ENCODE measurements at places on chromosomes 5 and 9.

- DNase-seq: no peak
Observed at GRCh38 chr5:10601246-10602030, 37.6 kb downstream of the ANKRD33B start.

DNA sequence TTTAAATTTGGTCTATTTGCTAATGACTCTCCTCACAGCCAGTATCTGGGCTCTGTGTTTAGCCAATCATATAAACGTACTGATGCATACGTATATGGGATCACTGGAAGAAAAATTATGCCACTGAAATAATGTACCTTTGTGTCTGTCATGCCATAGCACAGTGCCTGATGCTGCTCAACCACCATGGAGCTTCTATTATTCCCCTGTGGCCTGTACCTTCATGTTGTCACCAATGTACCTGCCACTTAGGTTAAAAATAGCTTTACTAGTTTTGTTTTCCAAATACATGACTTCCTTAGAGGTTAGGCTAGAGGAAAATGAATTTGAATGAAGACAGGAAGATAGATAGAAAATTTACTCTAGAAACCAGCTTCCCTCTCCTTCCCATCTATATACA, 34.6 kb downstream of the HACD4 start:
- no peak for DNase-seq

GRCh38 chr9:135601988-135602387, 37.4 kb downstream of the GLT6D1 start:
- peak; percentile 56 for DNase-seq

DNA sequence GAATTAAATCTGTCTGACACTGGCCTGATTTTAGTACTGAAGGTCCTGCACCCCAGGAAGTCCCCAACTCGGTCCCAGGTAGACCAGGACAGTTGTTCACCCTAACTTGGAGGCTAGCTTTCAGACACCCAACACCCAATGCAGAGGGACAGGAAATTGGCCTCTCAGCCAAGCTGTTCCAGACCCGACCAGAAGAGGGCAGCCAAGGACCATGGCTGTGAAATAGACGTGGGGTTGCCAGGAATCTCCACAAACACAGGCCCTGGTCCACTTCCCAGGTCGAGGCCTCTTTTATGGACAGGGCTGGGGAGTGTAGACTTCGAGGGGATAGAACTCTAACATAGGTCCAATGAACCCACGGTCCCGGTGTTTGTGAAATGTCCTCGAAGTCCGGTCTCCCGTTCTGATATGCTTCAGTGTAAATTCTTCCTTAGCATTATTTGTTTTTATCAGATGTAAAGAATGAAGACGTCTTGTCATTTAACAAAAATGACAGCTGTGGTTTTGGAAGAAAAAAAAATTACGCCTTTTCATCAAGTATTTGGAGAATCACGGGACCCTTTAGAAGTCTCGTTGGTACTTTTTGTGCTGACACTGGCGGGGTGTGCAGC, 260.3 kb upstream of the ADAMTS16 start:
- DNase-seq: peak; percentile 77

DNA sequence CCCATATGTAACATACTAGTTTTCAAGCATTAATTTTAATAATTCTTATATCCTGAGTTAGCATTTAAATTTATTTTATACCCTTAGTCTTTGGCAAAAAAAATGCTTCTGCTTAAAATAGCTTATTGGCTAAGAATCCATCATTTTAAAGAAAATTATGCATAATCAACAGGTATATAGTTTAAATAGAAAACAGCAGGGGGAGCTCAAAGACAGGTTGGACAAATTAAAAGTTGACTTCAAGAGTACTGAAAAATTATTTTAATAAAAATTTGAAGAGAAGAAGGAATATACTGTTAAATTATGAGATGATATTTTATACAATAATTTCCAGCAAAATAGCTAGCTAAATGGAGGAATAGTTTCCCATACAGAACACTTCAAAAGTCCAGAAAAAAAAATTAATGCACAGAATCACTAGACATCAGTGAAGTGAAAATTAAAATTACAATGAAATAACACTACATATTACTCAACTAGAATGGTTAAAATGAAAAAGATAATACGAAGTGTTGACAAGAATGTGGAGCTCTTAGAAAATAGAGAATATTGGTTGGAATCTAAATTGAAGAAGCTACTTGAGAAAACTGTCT, 387.1 kb downstream of the PDE4D start:
- DNase-seq: peak; percentile 38

DNA sequence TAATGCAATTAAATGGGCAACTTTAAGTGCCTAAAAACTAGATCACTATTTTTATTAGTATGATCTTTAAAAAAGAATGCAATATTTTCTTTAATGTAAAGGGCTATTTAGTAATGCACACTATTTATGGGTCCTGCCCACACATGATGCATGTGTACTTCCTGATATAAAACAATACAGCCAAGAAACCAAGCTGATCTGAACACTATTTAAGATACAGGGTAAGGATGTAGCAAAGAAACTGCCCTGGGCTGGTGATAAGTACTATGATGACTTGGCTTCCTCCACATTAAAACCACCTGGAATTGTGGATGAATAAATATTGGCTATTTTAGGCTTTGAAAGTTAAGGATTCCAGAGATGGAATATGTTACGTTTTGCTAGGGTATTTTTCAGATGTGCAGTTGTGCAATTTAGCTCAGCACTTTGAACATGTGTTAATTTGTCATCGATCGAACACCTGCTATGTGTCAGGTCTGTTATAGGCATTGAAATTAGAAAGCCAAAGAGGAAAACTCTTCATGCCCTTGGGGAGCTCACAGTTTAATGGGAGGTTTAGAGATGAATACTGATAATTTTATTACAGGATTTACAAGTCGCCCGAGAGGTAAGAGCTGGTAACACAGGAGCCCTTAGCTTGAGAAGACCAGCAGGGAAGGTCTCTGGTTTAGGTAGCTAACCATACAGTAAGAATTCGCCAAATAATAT, 276.7 kb downstream of the PLK2 start:
- no peak for DNase-seq

- no peak for DNase-seq
Observed at GRCh38 chr5:150573867-150574817, 66.2 kb downstream of the NDST1 start.

DNA sequence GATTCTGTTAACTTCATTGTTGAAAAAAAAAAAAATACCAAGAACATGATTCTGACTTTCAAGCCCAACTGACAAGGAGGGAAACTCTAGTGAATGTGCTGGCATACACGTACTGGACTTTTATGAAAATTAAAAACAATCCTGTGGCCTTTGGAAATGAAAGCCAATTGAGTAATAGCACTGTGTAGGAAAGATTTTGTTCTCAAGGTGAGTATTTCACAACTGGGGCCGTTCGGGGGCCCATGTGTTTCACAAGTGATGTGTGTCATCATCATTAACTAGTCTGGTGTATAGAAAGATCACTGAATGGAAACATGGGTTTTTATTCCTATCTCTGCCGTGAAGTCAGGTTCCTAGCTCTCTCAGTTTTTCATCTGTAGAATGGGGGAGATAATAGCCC, 605.0 kb upstream of the CLINT1 start:
- DNase-seq: no peak

GRCh38 chr9:128339761-128340690, at the start of gene SLC27A4:
Gene SLC27A4, plus strand, starts transcription at chr9:128340527. Its CDS starts 2,606 bp downstream, at chr9:128343133.
- peak; percentile 94 for DNase-seq

- DNase-seq: peak; percentile 50
Observed at GRCh38 chr5:77990020-77990419, 213.9 kb upstream of the TBCA start.

GRCh38 chr5:13783726-13784125, 160.8 kb downstream of the DNAH5 start:
- no peak for DNase-seq

DNA sequence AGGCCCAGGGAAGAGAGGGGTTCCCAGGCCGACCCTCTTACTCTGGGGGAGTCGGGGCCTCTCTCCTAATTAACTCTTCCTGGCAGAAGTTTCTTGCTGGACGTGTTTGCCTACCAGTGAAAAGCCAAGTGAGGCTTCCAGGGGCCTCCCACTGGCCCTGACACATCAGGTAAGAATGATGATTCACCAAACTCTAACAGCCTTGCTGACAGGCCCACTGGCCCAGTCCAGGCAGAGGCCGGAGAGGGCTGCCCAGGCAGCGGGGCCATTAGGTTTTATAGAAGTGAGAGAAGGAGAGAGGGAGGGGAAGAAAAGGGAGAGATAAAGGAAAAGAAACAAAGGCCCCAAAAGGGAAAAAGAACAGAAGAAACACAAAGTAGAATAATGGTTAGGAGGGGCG, 50.8 kb upstream of the FOXE1 start:
- DNase-seq: no peak

GRCh38 chr9:107375651-107376369, 92.7 kb downstream of the RAD23B start:
- DNase-seq: no peak

- no peak for DNase-seq
Observed at GRCh38 chr5:159814805-159815585, 101.3 kb upstream of the ADRA1B start.

DNA sequence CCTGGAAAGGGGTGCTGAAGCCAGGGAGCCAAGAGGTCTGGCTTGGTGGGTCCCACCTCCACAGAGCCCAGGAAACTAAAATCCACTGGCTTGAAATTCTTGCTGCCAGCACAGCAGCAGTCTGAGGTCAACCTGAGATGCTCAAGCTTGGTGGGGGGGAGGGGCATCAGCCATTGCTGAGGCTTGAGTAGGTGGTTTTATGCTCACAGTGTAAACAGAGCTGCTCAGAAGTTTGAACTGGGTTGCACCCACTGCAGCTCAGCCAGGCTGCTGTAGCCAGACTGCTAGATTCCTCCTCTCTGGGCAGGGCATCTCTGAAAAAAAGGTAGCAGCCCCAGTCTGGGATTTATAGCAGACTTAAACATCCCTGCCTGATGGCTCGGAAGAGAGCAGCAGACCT, 55.5 kb upstream of the FBXL17 start:
- no peak for DNase-seq
